ENCODE measurements at places on chromosomes 4 and X.
A peak's percentile ranks its signal among the peaks of the same experiment; 100 is the strongest.

- DNase-seq, result peak; percentile 48
Observed at GRCh38 chr4:139470997-139471665, 17.2 kb downstream of the RAB33B start.

DNA sequence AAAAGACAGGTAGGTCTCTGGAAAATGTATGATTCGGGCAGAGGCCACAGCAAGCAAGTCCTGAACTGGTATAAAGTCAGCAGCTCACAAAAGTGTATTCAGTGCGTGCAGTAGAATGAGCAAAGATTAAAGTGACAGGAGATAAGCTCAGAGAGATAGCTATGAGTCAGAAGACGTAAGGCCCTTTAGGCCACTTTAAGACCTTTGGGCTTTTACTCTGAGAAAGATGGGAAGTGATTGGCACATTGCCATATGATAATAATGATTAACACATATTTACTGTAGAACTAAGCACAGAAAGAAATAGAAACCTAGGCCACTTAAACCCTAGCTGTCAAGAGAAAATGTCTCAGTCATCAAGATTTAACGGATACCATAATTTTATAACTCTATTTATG, 51.7 kb downstream of the TBCK start:
- DNase-seq, result no peak

DNA sequence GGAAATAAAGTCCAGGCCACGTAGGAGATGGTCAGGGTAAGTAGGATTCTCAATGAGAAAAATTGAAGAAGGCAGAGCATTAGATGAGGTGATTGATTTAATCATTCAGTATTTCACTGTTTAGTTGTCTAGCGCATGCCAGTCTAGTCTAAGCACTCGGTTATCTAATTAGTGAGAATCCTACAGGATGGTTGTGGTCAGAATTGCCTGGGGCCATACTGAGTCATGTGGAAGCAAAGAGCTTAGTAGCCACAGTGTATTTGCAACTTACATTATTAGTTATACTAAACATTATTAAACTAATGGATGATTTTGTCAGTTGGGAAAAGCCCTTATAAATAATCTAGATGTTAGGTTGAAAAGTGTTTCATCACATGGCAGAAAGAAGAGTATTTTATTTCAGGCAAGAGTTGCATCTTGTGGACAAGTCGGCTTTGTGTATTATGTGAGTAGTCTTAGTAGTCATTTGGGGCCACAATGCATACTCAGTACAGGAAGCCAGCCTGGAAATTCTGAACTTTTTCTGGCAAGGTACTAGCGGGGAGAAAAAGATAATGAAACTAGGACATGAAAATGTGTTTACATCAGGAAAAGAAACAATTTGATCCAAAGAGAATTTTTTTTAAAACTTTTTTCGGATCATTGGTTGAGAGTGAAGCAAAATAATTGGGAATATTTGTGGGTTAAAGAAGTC, 31.9 kb downstream of the CPEB2 start:
- DNase-seq, result no peak

DNA sequence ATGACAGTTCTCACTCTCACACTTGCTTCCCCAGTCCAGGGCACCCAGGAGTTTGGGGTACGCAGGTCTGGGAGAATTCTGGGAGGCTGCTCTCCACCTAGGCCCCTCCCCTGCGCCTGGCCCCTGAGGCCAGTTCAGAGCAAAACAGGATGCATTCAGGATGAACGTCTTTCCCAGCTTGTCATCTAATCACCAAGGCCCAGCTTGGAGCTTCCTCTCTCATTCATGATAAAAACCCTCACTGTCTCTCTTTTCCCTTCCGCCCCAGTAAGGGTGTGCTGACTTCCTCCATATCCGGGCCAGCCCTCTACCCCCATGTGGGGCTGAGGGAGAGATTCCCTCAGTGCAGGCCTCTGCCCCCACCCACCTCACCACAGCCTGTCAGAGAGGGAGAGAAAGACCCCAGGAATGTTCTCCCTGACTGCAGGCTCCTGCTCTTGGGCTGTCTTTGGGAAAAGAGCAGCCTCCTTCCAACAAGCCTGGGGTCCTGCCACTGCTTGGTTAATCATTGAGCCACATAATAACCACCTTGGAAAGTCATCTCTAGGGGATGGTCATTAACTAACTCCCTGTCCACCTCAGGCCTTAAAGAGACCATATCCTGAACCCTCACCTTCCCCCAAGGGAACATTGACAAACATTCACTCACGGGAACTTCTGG, 50.1 kb downstream of the STARD8 start:
- no peak for DNase-seq

GRCh38 chrX:17968367-17968766, 107.3 kb upstream of the RAI2 start:
- no peak for DNase-seq

GRCh38 chr4:55405073-55405472, 9.3 kb downstream of the TMEM165 start:
- DNase-seq, result no peak

GRCh38 chrX:29862126-29862677, 353.2 kb upstream of the MAGEB2 start:
- no peak for DNase-seq

- peak; percentile 60 for DNase-seq
Observed at GRCh38 chr4:158796370-158797140, 27.7 kb downstream of the FNIP2 start.

DNA sequence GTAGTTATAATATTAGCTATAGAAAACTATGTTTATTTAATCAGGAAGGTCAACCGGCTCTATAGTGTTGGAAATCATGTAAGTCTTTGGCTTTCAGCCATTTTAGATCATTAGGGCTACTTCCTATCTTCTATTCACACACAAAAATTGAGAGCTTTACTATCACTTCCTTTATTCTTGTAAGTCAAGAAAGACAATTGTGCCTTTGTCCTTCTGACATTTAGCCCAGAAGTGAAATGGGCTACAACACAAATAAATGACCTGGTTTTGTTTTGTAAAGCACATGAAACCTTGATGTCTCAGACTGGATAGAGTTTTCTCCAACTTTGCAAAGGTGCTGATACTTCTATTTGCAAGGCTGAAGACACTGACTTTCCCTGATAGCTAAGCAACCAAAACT, 122.4 kb upstream of the ACSL4 start:
- no peak for DNase-seq

DNA sequence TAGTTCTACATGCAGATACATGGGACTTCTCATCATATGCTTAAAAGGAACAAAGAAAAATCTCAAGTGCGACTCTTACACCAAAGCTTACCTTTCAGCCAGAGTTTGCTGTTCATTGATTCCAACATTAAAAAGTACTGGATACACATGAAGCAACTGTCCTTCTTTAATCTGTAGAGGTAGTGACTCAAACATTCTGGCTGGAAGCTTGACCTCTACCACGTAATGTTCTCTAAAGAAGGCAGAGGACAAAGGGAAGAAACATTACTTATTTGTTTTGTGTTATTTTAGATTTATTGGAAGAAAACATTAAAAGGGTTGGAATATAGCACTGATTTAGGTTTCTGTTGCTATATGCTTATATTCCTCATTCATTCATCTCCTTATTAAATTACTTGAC, 476.1 kb downstream of the IL15 start:
- no peak for DNase-seq

DNA sequence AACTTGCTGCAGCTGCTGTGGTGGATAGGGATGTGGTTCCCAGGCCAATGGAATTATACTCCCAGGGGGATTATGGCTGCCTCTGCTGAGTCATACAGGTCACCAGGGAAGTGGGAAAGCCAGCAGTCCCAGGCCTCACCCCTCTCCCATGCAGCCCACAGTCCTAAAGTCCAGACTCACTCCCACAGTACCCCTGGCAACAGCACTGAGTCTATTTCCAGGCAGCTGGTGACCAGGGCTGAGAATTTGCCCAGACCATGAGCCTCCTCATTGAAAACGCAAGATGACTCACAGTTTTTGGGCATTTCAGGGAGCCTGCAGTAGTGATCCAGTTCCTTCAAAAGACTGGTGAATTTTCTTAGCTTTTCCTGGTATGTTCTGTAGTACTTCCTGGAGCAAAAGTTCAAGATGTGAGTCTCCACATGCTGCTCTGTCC, 137.6 kb downstream of the NPNT start:
- DNase-seq, result no peak

DNA sequence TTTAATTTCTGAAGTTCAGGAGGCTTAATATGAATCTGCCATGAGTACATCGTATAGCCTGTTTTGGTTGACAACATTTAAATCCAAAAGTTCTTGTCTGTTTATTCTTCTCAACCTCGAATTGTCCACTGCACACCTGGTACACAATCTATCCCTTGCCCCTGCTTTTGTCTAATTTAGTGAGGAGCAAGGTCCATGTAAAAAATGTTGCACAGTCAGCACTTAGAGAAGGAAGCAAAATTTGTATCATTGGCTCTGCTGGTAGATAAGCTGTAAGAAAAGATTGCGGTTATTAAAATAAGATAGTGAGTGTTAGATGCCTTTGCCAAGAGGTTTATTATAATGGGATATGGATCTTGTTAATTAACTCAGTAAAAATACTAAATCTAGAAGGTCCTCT, 761.5 kb downstream of the RAPGEF2 start:
- no peak for DNase-seq

- no peak for DNase-seq
Observed at GRCh38 chrX:23782455-23782854, 518 bp upstream of the SAT1 start.

DNA sequence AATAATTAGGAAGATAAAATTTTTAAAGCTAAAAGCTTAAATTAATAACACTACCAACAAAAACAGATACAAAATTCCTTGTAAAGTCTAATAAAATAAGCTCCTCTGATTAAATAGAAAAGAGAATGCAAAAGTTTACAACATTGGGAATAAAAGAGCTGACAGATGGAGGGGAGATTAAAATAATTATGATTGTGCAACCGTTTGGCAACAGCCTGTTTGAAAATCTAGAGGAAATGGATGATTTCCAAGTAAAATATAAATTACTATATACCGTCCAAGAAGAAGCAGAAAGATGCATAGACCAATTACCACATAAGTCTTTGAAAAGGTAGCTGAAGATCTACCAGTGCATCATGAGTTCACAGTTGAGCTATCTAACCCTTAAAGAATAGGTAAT, 46.4 kb upstream of the VBP1 start:
- DNase-seq, result no peak

DNA sequence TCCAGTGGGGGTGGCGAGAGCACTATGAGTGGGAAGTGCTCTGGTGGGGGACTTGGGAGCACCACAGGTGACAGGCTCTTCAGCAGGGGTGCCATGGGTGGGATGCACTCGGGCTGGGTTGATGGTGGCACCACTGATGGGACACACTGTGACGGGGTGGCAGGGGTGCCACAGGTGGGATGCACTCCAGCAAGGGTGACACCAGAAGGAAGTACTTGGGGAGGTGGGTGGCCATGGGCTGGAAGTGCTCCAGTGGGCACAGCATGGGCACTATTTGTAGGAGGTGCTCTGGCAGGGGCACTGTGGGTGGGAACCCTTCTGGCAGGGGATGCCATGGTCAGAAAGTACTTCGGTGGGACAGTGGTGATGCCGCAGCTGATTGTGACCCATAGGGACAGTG, 346.6 kb downstream of the CFAP47 start:
- no peak for DNase-seq

DNA sequence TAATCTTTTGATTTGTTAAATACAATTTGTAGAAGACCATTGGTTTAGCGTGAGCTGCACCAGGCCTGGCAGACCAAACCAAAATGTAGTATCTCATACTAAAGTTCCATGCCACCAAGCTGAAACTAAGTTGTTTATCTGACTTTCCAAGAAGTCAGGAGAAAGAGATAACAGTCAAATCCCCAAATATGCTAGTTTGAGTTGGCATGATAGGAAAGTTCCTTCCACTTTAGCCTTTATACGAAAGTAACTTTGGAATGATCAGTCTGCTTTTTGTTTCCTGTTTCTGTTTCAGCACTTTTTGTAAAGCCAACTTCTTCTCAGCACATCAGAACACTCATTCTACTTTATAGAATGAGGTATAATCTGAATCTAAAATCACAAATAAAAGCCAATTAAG, 449.2 kb downstream of the GRXCR1 start:
- no peak for DNase-seq

DNA sequence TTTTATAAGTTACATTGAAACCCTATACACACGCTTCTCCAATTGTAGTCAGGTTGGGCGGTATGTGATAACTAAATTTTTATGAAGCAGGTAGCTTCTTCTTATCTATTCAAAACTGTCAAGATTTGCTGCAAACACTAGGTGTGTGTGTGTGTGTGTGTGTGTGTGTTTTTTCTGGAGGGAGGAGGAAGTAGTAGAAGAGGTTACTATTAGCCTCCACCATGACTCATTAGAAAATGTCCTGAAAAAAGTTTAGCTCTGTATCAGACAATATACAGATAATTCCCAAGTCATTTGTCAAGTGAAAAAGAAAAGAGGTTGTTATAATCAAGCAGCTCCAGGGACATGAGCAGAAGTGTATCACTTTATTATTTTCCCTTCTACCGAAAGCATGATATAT, 33.9 kb downstream of the PCDH7 start:
- DNase-seq, result no peak

- no peak for DNase-seq
Observed at GRCh38 chr4:83255584-83255983, 29.0 kb downstream of the COQ2 start.

GRCh38 chrX:143017272-143017671, 8.5 kb upstream of the SPANXN4 start:
- DNase-seq, result no peak

GRCh38 chr4:186497043-186497442, 58.3 kb downstream of the MTNR1A start:
- DNase-seq, result no peak

GRCh38 chr4:165152527-165152926, 39.9 kb upstream of the TMEM192 start:
- DNase-seq, result no peak

DNA sequence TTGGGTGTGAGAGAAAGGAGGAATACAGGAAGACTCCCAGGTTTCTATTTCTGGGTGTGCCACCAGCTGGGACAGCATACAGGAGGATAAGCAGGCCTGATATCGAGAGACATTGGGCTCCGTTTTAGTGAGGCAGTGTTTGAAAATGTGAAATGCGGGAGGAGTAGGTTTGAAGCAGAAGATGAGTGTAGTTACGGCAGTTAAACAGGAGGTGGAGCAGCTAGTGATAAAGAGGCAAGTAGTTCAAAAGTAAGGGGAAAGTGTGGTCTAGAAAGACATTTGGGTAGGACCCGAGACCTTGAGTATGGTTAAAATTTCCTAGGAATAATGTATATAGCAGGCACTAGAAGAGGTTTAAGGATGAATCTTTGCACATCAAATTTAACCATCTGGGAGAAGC, 42.4 kb downstream of the DCUN1D4 start:
- no peak for DNase-seq

- DNase-seq, result no peak
Observed at GRCh38 chr4:83340692-83341343, 6.2 kb upstream of the HPSE start.

- no peak for DNase-seq
Observed at GRCh38 chr4:80637190-80637589, 301.7 kb downstream of the CFAP299 start.

GRCh38 chrX:71168134-71168533, 23.5 kb downstream of the NLGN3 start:
- DNase-seq, result no peak

GRCh38 chrX:41110801-41111625, 25.8 kb downstream of the USP9X start:
- no peak for DNase-seq
